ENCODE measurements at places on chromosomes 16 and 17. TPM values are rescaled to one million over a fixed set of nuclear protein-coding genes. Genes with fewer than 3 reads are reported as not detected.

- no peaks in the 10 kb centered on the region for H3K27me3 ChIP-seq
- peaks cover 77% of the 10 kb centered on the region for H3K4me1 ChIP-seq
- no peak overlapping the region for H3K27ac ChIP-seq
These were observed 39.0 kb downstream of the YWHAE start for GRCh38 chr17:1360975-1361374.

- no peak for ATAC-seq
- H3K27ac ChIP-seq, result no peak overlapping the region
- H3K4me3 ChIP-seq, result no peak overlapping the region
- H3K27me3 ChIP-seq, result peaks cover 24% of the 10 kb centered on the region
- H3K4me1 ChIP-seq, result no peaks in the 10 kb centered on the region
These were observed 79.0 kb downstream of the C16orf78 start for GRCh38 chr16:49452578-49452977.

INCA1 gene
- total RNA-seq, result not detected

ZNF423 gene
- 7.0 TPM for total RNA-seq

Measured in gastroesophageal sphincter (tissue), 4 donors.